ENCODE measurements at places on chromosomes 5 and 9.

- DNase-seq: no peak
Measured at GRCh38 chr5:80655231-80655774, 520 bp upstream of the DHFR start.

- no peak for DNase-seq
Measured at GRCh38 chr9:75023846-75024245, 4.2 kb downstream of the CARNMT1 start.

DNA sequence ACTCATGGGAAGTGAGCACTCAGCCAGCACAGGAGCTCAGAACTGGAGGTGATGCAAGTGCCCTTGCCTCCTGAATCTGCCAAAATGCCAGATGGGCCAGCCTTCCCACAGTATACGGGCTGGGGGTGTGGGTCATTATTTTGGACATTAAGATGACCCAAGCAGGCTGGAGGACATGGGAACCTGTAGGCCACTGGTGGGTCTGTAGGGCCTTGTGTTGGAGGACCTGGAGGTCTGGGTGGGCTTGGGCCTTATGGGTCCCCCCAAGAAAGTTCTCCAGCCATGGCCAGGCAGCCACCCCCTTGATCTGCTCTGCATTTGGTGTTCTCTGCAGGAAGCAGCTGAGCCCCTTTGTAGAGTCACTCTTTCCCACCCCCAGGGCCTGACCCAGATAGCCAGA, 71.0 kb upstream of the ANGPTL2 start:
- no peak for DNase-seq

DNA sequence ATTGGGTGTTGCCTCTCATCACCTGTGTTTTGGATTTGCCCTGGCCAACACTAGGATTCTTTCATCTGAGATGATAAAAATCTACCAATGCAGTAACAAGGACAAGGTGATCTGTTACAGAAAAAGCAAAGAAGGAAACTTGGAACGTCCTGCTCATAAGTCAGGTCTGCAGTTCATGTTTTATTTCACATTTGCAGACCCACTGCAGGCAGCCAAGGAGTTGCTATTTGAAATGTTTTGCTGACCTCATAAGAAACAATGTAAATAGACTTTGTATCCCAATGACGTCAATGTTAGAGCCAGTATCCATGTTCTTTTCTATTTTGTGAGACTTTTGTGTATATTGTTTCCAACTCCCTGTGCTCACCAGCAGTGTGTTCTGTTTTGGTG, 312.9 kb downstream of the DEPDC1B start:
- DNase-seq: no peak

DNA sequence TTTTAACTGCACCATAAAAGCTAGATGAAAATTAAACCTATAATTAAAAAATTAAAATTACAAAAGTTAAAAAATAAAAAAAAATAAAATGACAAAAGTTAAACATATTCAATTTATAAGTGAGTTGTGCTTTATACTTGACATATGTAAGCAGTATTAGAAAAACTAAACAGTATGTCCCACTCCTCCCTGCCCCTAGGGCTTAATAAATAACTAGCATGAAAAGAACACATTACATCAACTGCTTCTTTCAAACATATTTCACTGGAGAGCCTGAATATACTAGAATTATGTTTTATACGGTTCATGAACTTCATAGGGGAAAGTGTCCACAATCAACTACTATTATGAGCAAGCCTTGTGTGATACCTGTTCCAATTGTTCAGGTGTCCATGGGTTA, 47.6 kb downstream of the ECPAS start:
- DNase-seq: no peak

- DNase-seq: no peak
Measured at GRCh38 chr5:103487822-103488493, 74.6 kb downstream of the NUDT12 start.

- no peak for DNase-seq
Measured at GRCh38 chr5:124408738-124409453, 337.5 kb downstream of the ZNF608 start.

DNA sequence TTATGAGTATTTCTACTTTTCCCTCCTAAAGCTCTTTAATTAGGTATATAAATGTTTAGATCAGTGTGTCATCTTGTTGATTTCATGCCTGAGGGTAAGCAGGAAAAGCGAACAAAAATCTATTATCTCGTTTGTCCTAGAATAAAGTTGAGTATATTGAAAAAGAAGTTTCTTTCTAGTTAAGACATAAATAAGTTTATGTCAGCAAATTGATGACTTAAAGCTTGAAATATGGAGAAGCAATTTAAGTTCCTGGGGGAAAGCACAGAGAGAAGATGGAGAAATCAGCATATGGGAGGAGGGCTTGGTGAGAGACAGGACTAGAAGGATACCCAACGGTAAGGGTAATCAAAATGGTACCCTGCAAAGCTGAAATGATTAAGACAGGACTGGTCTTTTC, 813.4 kb downstream of the MTRR start:
- DNase-seq: no peak

DNA sequence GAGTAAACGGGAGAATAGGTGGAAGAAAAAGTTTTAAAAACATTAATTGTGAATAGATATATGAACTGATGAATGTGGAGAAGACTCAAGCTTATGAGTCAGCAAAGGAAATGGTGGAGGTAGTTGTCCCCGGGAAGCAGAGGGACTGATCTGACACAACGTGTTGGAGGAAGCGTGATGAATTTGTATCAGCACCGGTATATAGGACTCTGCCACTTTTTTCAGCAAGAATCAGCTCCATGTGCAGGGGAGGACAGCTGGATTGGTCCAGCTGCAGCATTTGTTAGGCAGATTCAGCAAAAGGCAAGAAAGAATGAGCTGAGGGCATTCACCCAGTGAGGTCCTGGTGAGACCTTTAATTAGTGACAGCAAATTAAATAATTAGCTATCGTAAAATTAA, 276.0 kb downstream of the TENT4A start:
- no peak for DNase-seq

DNA sequence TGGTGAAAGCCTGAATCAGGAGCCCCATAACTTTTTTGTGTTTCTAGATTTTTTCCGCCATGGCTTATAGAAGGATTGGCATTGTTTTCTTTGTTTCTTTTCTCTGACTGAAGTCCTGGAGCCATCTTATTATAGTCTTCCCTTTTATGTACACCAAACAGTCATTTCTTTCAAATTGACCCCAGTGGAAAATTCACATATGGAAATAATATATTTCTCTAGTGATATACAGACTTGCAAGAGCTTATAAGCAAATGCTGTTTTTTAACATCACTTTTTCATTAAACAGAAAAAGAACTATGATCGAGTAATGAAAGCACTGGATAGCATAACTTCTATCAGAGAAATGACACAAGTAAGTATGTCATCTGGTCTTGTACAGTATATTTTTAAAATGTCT, 155.6 kb downstream of the PARP8 start:
- DNase-seq: no peak

DNA sequence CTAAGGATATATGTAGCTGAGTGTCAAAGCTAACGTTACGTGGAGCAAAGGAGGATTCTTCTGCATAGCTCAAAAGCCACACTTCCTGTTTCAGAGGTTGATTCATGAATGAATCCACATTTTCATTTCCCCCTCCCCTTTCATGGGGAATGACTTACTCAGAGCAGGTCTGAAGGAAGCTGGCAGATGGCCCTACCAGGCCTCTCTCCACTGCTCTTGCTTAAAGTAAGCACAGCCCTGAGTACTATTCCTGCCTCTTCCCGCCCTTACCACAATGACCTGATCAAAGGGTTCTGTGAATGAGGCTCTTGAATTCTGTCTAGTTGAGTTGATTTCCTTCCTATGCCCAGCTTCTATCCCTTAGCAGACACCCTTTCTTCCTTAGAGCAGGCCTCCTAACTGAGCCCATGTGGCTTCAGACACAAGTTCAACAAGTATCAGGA, 6.3 kb downstream of the IGIP start:
- peak; percentile 63 for DNase-seq

- DNase-seq: no peak
Measured at GRCh38 chr5:125372694-125373631, 626.5 kb upstream of the ZNF608 start.

- no peak for DNase-seq
Measured at GRCh38 chr5:154698763-154699162, 56.4 kb upstream of the LARP1 start.

DNA sequence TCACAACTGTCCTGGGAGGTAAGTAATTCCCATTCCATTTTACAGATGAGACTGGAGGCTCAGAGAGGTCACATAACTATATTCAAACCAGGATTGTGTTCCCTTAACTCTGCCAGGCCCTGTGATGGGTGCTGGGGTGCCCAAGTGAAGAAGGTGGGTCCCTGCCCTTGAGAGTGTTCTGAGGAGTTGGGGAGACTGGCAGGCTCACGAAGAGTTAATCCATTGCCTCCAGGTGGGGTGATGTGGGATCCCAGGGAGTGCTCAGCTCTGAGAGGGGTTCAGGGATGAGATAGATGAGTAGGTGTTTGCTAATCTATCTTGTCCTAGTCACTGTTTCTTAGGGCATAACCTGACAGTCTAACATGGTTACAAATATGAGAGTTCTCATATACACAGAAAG, 36.7 kb downstream of the GSN start:
- DNase-seq: no peak

DNA sequence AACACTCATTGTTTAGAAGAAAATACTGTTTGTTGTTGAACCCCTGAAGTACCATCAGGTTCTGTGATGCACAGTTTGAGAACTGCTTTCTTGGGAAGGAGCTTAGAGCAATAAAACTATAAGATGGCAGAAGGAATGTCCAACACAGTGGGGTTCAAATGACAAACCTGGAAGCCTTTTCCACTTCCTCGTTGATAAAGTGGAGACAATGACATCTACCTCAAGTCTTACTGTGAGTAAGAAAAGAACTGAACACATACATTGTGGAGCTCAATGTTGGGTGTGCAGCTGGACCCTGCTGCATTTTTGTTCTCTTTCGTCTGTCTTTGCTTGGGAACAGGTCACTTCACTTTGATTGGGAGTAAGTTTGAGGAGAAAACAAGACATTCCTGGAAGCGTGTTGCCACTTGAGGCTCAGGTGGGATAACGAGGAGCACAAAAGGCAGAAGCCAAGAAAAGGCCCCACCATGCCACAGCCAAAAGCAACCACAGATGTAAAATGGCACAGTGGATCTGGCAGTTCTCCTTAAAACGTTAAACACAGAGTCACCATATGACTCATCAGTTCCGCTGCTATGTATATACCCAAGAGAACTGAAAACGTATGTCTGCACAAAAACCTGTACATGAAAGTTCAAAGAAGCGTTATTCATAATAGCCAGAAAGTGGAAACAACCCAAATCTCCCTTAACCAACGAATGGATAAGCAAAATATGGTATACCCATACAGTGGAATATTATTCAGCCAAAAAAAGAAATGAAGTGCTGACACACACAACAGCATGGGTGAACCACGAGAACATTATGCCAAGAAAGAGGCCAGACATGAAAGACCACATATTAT, 42.9 kb upstream of the SUB1 start:
- DNase-seq: no peak

- peak; percentile 21 for DNase-seq
Measured at GRCh38 chr5:138963763-138964371, 88.7 kb upstream of the LRRTM2 start.

- DNase-seq: no peak
Measured at GRCh38 chr5:161078793-161079192, 226.8 kb upstream of the ATP10B start.

GRCh38 chr5:174424219-174425053, 299.9 kb upstream of the MSX2 start:
- peak; percentile 7 for DNase-seq

DNA sequence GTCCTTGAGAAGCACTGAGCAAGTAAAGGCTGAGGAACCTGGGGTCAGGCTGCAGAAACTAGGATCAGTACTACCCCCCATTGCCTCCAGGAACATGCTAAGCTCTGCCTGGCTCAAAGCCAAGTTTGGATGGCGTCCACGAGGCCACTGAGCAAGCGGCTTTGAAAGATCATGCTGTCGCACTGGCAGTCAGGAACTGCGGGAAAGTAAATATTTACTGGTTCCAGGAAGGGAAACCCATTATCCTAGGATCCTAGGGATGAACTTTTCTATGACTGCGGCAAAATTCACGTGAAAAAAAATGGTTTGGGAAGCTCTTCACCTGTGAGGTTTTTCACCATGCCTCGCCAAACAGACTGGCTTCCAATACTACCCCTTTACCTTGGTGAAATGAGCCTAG, 75.3 kb upstream of the PJA2 start:
- DNase-seq: peak; percentile 89

- peak; percentile 66 for DNase-seq
Measured at GRCh38 chr9:114504341-114505186, 709 bp downstream of the WHRN start.

GRCh38 chr9:3214741-3215140, 311.1 kb downstream of the RFX3 start:
- no peak for DNase-seq

GRCh38 chr9:89923961-89924504, 319.2 kb downstream of the GADD45G start:
- no peak for DNase-seq

GRCh38 chr9:3386753-3387152, 139.0 kb downstream of the RFX3 start:
- no peak for DNase-seq

GRCh38 chr5:68330574-68330973, 115.0 kb downstream of the PIK3R1 start:
- DNase-seq: no peak

GRCh38 chr5:109351988-109352864, 57.5 kb downstream of the PJA2 start:
- DNase-seq: no peak

- peak; percentile 20 for DNase-seq
Measured at GRCh38 chr5:56585999-56586691, 229.2 kb upstream of the MAP3K1 start.

GRCh38 chr9:8391566-8391965, 592.0 kb upstream of the DMAC1 start:
- DNase-seq: no peak

GRCh38 chr9:93005876-93006275, 52.6 kb upstream of the SUSD3 start:
- no peak for DNase-seq

DNA sequence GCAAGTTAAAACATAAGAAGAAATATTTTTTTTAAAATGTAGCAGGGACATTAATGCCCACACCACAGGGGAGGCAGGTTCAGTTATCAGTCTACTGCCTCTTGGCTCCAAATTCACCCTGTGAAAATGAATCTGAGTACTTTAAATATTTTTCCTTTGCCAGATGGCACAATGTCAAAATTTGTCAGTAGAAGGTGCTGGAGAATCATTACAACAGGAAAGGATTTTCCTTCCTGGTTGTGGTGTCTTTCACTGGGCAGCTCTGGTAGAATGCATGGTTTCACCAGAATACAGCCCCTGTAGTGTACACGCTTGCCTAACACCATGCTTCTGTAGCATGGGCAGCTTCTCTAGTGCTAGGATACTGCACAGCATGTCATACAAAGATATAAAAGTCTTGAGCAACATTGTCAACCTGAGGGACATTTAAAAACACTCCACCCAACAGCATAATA, 9.7 kb upstream of the SREK1 start:
- peak; percentile 11 for DNase-seq

- DNase-seq: no peak
Measured at GRCh38 chr5:83066548-83067110, 10.6 kb downstream of the TMEM167A start.

GRCh38 chr9:113403646-113404045, 2.6 kb upstream of the ALAD start:
- no peak for DNase-seq

GRCh38 chr5:140295414-140295813, 7.5 kb downstream of the PFDN1 start:
- peak; percentile 63 for DNase-seq

GRCh38 chr9:129777769-129778130, 24.9 kb upstream of the PTGES start:
- no peak for DNase-seq
